Esophagus squamous epithelium (tissue), 5 donors: ENCODE measurements at places on chromosomes 7 and 10. TPM values are rescaled to one million over a fixed set of nuclear protein-coding genes. Genes with fewer than 3 reads are reported as not detected.

DNA sequence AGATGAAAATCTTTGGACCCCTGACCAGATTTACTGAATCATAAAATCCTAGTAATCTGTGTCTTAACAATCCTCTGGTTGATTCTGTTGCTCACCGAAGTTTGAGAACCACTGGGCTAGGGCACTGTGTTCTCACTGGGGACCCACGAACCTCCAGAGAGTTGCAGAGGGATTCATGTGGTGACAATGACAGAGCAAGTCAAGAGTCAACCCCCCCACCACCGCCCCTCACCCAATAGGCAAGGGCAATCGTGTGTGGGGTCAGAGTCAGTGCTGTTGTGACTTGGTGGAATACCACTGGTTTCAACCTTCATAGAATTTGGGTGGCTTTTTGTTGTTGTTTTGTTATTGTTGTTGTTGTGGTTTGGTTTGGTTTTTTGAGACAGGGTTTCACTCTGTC is 23.5 kb upstream of the NRP1 start:
- DNase-seq, result no peak

DUSP5 gene
- 15.0 TPM for total RNA-seq

ARL5B gene
- 12.4 TPM for total RNA-seq

DNA sequence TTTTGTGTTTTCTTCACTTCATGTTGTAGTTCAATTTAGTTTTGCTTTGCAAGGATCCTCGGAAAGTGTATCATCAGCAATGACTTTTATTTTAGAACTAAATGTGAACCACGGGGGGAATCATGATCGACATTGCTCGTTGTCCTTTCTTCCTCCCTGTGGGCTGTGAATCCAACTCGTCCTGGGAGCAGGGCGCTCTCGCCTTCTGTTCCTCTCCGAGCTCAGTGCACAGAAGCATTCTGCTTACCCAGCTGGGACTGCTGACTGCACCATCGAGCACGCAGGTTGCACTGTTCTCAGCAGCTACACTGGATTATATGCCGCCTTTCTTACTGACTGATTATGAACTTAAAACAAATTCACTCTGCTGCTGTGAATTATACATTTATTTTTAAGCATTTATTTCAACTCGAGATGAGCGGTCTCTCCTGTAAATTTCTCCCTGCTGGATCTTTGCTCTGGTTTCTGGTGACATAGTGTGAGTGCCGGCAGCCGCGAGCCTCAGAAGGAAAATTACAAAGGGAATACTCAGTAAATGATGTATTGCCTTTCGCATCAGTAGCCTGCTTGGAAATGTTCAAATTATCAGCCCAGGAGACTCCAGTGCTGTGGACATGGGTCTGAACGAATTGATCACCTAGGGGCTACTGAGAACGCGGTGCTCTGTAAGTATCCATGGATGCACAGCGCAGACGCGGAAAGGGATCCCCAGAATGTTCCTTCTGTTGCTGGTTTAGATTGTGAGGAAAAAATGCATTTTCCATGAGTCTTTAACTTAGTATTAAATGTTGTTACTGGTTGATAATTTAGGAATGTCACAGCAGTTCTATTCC is 92.6 kb downstream of the PTPRE start:
- DNase-seq, result no peak

- DNase-seq, result no peak
Measured at GRCh38 chr7:30997316-30997715, 33.6 kb downstream of the GHRHR start.

- DNase-seq, result no peak
Measured at GRCh38 chr7:121085922-121086321, 97.4 kb downstream of the CPED1 start.

DNA sequence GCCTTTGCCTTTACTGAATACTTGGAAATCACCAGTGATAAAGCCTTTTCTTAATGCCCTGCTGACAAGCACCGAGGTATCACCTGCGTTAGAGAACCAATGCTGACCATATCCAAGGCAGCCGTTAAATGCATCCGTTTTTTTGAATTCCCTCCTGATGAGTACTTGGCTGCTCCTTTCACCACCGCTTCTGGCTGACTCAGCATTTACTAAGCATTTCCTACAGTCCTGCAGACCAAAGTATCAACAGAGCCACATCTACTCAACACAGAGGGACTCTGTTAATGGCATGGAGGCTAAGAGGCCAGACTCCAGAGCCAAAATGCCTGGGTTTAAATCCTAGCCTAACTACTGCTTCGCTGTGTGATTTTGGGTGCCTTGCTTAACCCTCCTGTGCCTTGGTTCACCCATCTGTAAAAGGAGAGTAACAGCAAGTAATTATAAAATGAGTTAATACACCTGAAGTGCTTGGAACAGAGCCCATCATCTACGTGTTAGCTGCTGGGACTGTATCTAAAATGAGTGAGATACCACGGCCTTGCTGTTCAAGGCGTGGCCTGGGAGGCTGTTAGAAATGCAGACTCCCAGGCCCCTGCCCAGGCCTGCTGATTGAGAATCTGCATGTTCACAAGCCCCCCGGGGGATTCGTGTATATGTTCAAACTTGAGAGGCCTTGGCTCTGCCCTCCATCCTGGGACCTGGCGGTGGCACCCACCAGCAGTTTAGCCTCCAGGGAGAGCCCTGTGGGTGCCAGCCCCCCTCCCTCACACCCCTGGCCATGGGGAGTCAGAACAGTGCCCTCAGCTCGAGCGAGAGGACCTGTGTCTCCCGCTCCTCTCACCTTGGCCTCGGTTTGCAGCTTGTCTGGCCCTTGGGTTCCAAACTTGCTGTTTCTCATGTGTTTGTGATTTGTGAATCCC is 30.8 kb upstream of the EFCAB10 start:
- no peak for DNase-seq

DNA sequence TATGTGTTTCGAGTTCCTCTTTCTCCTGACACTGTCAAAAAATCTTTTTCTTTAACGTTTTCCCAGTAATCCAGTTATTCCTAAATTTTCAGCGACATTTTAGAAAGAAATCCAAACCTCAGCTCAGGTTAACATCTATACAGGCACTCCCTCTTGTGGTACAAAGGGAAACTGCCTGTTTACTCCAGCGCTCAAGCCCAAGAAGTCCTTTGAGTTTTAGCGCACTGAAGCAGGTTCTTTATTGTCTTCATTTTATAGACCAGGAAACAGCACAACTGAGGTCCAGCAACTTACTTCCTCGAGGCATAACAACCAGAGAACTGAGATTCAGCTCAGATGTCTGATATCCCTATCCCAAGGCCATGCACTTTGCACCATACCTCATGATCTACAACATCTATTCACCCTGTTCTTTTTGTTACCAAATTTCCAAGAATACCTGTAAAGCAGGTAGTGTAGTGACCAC is 287.2 kb upstream of the MKLN1 start:
- no peak for DNase-seq

GRCh38 chr10:114704679-114705078 is 46.6 kb upstream of the ABLIM1 start:
- no peak for DNase-seq

DNA sequence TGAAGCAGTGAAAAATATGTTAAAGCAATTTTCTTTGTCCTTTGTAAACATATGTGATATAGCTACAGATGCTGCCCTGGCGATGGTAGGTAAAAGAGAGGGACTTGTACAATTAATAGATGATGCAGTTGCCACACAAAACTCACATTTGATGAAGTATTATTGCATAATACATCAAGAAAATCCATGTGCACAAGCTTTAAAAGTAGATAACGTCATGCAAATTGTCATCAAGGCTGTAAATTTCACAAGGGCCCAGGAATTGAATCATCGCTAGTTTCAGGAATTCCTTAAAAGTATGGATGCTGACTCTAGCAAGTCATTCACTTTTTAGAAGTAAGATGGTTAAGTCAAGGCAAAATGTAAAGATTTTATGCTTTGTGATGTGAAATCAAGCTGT is 10.0 kb downstream of the CYP3A5 start:
- no peak for DNase-seq

DNA sequence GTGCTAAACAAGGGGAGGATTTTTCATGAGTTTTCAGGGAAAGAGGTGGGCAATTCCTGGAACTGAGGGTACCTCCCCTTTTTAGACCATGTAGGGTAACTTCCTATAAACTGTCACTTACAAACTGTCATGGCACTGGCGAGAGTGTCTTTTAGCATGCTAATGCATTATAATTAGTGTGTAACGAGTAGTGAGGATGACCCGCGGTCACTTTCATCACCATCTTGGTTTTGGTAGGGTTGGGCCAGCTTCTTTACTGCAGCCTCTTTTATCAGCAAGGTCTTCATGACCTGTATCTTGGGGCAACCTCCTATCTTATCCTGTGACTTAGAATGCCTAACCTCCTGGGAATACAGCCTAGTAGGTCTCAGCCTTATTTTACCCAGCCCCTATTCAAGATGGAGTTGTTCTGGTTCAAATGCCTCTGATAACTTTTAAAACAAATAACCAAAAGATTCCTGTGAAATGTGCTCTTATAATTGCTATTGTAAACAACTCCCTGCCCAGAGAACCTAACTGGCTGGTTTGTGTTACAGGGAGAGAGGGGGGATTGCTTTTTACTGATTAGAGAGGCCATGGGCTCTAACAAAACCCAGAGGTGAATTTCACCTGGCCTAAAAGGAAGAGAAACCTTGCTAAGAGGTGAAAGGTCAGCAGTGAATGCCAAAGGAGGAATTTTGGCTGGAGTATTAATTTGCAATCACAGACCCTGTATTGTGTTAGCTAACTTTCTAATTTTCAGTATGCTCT is 64.3 kb downstream of the EEPD1 start:
- DNase-seq, result no peak

GRCh38 chr10:62045765-62046521 is 144.4 kb downstream of the ARID5B start:
- DNase-seq, result no peak

DNA sequence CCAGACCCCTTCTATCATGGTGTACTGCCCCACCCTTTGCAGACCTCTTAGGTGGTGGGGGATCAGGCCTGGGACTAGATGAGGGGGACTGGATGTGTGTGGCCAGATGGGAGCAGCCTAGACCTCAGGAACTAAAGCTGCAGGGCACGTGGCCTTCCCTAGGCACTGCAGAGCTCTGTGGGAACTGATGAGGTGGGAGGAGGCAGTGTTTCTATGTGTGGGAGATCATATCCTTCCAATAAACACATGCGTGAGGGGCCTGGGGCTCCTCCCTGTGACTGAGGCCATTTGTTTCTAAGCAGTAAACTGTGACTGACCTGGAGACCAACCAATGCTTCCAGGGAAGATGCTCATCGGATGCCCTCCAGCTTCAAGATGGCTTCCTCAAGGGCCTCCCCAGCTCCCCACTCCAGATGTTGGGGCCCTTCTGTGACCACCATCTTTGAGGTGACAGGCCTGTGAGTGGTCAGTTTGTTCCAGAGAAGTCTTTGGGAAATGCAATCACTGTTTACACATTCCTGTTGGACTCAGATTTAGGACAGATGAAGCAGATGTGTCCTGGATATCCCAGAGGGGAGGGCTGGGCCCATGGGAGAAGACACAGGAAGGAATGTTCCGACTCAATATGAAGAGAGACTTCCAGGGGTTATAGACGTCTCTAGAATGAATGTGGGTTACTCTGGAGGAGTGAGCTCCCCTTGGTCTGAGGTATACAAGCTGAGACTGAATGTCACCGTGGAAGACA is 23.6 kb upstream of the ZCCHC24 start:
- no peak for DNase-seq

UPP1 gene
- 21.5 TPM for total RNA-seq

IKZF1 gene
- total RNA-seq, result 29.6 TPM

TSPAN33 gene
- total RNA-seq, result 0.44 TPM

- no peak for DNase-seq
Measured at GRCh38 chr10:56318816-56319215, 42.2 kb downstream of the ZWINT start.

HOXA3 gene
- 4.6 TPM for total RNA-seq

DNA sequence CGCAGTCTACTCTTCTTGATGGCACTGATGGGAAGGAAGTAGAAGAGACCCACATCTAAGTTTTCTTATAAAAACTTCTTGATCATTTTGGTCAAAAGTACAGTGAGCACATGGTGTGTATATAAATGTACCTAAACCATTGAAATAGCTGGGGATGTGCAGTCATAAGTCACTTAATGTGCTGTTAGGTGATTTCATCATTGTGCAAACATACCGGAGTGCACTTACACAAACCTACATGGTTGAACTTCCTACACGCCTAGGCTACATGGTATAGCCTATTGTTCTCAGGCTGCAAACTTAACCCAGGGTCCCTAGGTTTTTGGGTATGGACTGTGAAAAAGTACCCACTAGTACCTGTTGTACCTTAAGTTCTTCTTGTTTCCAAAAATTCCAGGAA is 123.3 kb upstream of the ZNF438 start:
- no peak for DNase-seq

- no peak for DNase-seq
Measured at GRCh38 chr7:102841290-102841689, 71.5 kb upstream of the LRRC17 start.

SAMD9L gene
- total RNA-seq, result 4.1 TPM

FAM25G gene
- total RNA-seq, result not detected

CALML3 gene
- 196 TPM for total RNA-seq

- no peak for DNase-seq
Measured at GRCh38 chr7:100886142-100886935, 3.2 kb downstream of the UFSP1 start.

GRCh38 chr7:23418046-23418445 is 52.2 kb downstream of the IGF2BP3 start:
- no peak for DNase-seq

GRCh38 chr10:121880895-121881294 is 46.9 kb downstream of the ATE1 start:
- DNase-seq, result no peak

GRCh38 chr7:105156731-105157130 is 142.7 kb downstream of the KMT2E start:
- no peak for DNase-seq

DNA sequence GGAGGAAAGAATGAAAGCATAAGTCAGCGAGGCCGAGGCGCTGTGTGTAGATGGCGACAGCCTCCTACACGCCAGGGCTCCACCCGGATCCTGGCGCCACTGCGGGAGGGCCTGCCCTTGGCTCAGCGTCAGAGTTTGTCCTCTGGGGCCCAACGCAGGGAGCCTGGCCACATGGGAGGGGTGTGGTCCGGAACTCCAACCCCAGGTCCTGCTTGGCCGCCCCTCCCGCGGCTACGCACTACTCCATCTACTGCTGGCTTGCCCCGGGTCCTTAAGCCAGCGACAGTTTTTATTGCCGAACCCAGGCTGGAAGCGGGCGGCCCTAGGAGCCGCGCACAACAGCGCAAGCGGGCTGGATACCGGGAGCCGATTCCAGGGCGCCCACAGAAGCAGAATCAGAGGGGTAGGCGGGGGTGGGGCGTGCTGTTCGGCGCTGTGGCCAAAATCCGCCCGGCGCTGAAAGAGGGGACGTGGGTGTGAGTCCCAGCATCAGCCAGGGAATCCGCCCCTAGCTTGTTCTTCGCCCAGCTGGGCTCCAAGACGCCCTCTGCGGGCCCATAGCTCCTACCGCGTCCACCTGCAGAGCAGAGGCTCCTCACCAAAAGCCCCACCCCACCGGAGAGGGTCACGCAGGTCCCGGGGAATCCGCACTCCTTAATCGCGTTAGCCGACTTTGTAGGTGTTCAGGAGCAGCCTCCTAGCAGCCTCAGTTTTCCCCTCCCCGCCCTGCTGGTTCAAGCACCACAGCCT is 4.5 kb downstream of the KAZALD1 start:
- no peak for DNase-seq

ADGRA1 gene
- not detected for total RNA-seq

- DNase-seq, result no peak
Measured at GRCh38 chr7:92904244-92905131, 68.1 kb upstream of the CDK6 start.

LAMB4 gene
- 2.0 TPM for total RNA-seq
